Fibroblast of mammary gland (primary cell): ENCODE measurements at places on chromosomes 3 and 15.
A peak's percentile ranks its signal among the peaks of the same experiment; 100 is the strongest.

- DNase-seq, result no peak
These were observed 265.5 kb upstream of the C2CD4B start for GRCh38 chr15:62430552-62430951.

- peak; percentile 40 for DNase-seq
These were observed 112.6 kb downstream of the FBN1 start for GRCh38 chr15:48532946-48533345.

- DNase-seq, result no peak
These were observed 60.0 kb downstream of the TMOD3 start for GRCh38 chr15:51889486-51889885.

- no peak for DNase-seq
These were observed 90.6 kb downstream of the FGF12 start for GRCh38 chr3:192636517-192637444.

DNA sequence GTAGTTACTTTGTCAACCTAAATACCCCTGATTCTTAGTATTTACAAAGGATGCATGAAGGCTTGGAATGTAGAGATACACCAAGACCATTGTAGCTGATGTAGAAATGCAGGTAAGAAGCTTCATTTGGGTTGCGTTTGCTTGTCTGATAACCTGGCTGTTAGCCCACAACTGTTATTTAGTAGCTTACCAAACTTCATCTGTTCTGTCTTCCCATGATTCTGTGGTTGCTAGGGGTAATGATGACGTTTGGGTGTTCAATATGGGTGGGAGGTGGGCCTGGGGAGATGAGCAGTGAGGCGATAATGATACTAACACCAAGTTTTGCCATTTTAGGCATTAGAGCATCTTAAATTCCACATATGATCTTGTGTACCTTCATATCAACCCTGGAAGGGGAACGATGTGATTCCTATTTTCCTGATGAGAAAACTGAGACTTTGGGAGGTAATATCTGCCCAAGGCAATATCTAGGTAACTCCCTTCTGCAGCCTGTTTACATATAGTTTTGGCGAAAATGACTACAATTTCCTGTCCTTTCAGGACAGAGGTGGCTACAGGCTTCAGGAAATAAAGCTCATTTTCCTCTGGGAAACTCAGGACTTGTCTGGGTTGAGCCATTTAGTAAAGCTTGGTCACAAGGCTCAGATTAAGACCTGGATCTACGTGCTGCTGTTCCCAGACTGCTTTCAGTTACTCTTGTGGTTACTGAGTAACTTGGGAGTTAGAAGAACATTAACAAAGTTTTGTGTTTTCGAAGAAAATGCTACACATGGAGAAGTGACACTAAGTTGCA, 26.8 kb downstream of the FNDC3B start:
- DNase-seq, result peak; percentile 81

- DNase-seq, result no peak
These were observed 9.8 kb upstream of the SEMA4B start for GRCh38 chr15:90191344-90191687.

GRCh38 chr3:33146791-33147445, 33.1 kb downstream of the CRTAP start:
- peak; percentile 65 for DNase-seq

GRCh38 chr15:75346796-75347221, at the start of gene NEIL1:
Gene NEIL1 (plus strand): TSS chr15:75347039. CDS start chr15:75348906, 1,867 bp downstream.
- no peak for DNase-seq

DNA sequence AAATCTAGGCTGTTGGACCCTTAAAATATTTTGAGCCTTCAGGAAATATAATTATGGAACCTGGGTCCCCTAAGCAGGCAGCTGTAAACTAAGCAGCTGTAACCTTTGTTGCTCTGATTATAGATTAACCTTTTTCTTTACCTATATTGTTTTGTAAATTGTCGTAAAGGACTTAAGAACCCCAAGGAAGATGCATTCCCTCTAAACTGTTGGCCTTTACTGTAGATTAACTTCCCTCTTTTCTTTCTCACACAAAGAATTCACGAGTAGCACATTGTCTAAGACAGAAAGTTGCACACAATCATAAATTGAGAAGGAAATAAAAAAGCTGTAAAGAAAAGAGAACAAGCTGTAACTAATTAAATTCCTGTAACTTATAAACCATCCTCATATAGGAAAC, 877.3 kb downstream of the ROBO2 start:
- DNase-seq, result no peak

- no peak for DNase-seq
These were observed 134.3 kb upstream of the LRRN1 start for GRCh38 chr3:3664935-3665334.

DNA sequence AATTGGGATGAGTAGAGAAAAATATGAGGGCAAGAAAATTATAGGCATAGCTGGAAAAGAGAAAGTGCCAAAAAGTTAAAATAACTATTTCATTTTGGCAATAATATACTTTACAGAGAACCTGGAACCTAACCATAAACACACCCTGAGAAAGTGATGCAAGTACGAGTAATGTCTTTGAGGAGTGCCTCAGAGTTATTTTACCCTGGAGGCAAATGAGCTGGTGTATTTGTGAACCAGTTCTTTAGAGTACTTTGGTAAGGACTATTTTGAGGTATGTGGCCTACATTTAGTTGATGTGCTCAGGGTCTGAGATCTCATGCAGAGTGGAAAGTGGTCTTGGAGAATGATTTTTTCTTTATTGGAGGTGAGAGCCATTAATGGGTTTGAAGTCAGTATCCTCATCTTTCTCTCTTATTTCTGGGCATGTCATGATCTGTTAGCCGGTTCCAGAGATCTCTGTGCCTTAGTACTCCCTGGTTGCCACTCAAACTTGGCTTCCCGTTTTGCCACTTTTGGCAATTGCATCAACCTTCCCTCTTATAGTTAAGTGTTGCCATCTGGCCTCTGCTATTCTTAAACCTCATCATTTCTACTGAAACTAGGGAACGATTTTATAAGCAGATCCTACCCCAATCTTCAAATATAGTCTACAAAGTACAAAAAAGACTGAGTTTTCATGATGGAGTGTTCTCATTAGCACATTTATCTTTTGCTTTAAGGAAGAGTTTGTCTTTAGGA, 145.7 kb downstream of the EPHA6 start:
- peak; percentile 5 for DNase-seq

DNA sequence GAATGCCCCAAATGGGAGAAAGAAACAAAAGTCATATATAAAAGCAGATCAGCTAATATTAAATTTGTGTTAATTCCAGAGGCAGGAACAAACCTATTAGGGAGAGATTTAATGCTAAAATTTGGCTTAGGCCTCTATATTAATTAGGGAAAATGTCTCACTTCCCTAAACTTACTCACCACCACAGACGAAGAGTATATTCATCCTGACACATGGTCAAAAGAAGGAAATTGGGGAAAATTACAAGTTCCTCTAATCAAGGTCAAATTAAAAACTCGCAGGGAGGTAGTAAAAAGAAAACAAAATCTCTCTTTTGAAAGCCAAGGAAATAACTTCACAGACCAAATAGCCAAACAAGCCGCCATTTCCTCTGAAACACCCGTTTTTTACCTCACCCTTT, 32.2 kb downstream of the GRM2 start:
- no peak for DNase-seq

DNA sequence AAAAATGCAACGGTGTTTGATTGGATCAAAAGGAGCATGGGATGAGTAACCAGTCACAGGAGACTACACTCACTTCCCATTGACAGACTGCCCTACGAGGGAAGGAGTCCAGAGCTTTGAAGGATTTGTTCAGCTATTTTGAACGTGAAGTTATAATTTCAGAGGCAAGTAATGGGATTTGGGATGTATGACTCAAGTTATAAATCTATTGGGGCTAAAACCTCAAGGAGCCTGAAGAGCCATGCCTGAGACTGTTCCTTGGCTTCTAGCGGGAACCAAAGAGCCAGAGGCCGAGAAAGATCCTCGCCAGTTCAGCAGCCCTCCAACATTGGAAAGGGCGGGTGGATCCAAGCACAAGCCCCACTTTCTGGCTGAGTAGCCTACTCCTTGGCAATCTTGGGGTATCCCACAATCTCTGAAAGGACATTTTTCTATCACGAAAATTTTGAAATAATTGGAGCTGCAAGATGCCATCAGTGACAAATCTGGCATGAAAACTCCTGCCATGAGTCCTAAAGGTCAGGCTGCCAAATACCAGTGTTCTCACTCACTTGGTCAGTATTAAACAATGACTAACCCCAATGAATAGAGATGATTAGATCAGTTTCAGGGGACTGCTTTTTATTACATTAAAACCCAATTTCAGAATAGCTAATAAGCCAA, 48.6 kb upstream of the SLCO2A1 start:
- peak; percentile 85 for DNase-seq

DNA sequence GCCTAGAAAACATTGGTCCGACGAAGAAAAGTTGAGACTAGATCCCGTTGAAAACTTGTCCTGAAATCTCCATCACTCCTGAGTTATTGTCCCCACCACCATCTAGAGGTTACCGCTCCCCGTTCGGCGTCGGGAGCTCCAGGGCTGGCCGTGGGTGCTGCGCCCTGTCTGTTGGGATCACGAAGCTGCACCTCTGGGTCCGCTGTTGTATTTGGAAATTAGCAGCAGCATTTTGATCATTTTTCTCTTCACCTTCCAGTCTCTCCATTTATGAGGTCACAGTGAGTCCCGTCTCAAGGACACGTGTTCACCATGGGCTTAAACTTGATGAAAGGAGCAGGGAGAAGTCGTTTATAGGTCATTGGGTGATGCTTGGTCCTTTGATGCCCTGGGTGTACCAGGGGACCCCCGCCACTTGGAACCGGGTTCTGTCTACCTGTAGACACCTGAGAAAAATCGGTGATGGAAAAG, 565 bp downstream of the MANF start:
- no peak for DNase-seq

- no peak for DNase-seq
These were observed 45.0 kb downstream of the BCL2L10 start for GRCh38 chr15:52067545-52067926.

DNA sequence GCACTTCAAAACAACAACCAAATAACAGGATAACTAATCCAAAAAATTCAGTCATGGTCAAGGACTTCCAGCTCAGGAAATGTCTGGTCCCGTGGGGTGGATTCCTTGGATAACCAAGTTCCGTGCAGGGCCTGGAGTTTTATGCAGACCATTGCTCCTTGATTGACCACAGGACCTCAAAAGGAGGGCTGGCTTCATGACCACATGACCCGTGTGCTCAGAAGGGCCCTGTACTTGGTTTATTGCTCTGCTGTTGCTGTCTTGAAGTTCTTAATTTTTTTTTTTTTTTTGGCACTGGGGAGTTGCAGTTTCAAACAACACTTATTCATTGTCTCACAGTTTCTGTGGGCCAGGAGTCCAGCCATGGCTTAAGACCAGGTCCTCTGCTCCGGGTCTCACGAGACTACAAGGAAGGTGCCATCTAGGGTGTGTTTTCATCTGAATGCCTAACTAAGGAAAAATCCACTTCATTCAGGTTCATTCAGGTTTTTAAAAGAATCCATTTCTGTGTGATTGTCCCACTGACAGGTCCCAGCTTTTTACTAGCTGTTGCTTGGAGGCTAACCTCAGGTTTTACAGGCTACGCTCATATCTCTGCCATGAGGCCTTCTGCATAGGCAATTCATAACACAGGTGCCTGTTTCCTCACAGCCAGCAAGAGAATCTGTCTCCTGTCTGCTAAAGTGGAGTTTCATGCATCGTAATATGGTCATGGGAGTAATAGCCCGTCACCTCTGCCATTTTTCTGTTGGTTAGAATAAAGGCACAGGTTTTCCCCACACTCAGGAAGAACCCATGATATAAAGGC, 65.3 kb downstream of the FLNB start:
- DNase-seq, result no peak

GRCh38 chr15:41927536-41927935, 33.7 kb upstream of the SPTBN5 start:
- no peak for DNase-seq

GRCh38 chr15:80778621-80778963, 578 bp upstream of the CEMIP start:
- DNase-seq, result no peak

- DNase-seq, result peak; percentile 30
These were observed 330.8 kb upstream of the AGTR1 start for GRCh38 chr3:148366743-148367410.

- no peak for DNase-seq
These were observed 199.9 kb downstream of the VGLL3 start for GRCh38 chr3:86790884-86791549.

GRCh38 chr15:72541674-72542073, 67.5 kb downstream of the ARIH1 start:
- no peak for DNase-seq

GRCh38 chr15:79606831-79607355, 174.8 kb downstream of the MINAR1 start:
- no peak for DNase-seq

DNA sequence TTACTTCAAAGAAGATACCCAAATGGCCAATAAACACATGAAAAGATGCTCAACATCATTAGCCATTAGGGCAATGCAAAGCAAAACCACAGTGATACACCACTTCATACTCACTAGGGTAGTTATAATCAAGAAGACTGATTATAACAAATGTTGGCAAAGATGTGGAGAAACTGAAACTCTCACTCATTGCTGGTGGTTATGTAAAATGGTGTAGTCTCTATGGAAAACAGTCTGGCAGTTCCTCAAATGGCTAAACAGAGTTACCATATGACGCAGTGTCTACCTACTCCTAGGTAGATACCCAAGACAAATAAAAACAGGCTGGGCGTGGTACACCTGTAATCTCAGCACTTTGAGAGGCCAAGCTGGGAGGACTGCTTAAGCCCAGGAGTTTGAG, 3.5 kb upstream of the ZFAND6 start:
- DNase-seq, result no peak

DNA sequence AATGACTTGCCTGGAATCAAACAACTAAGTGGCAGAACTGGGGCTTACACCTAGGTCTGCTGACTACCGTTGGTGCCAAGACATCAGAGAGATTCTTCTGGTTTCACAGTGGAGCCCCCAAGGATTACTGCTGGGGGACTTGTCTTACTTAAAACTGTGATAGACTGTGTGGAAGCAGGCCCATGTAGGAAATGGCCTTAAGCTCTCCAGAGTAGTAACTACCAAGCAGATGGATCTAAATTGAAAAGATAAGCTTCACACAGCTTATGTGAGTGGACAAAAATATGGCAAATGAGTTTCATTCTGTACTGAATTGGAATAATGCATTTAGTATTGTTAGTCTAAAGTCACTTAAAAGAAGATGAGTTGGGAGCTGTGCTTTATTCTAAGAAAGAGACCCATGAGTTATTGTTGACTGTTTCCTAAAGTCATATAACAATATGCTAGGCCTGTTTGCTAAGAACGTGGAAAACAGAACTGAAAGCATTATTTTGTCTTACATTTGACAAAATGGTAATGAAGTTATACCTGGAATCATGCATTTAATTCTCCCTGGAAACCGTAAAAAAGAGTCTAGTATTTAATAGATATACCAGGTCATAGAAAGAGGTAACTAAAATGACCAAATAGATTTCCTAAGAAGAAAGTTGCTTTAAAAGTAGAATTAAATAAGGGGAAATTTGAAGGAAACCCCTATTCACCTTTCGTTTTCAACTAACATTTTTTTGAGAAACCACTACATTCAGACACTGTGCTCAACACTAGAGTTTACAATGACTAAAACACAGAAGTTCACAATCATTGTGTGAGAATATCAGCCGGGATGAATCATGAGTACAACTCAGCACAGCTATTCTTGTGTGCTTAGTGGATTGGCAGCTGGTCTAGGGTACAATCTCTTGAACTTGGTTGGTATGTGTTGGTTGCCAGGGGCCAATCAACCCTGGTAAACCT, 13.0 kb upstream of the MAPK6 start:
- DNase-seq, result peak; percentile 77

GRCh38 chr3:22495791-22496190, 707.3 kb upstream of the UBE2E2 start:
- no peak for DNase-seq

GRCh38 chr15:44084770-44085169, 110.3 kb downstream of the FRMD5 start:
- DNase-seq, result no peak
